ENCODE measurements at places on chromosomes 16 and 17.
A peak's percentile ranks its signal among the peaks of the same experiment; 100 is the strongest.

- DNase-seq: no peak
Measured at GRCh38 chr16:5643855-5644531, 546.4 kb upstream of the EEF2KMT start.

DNA sequence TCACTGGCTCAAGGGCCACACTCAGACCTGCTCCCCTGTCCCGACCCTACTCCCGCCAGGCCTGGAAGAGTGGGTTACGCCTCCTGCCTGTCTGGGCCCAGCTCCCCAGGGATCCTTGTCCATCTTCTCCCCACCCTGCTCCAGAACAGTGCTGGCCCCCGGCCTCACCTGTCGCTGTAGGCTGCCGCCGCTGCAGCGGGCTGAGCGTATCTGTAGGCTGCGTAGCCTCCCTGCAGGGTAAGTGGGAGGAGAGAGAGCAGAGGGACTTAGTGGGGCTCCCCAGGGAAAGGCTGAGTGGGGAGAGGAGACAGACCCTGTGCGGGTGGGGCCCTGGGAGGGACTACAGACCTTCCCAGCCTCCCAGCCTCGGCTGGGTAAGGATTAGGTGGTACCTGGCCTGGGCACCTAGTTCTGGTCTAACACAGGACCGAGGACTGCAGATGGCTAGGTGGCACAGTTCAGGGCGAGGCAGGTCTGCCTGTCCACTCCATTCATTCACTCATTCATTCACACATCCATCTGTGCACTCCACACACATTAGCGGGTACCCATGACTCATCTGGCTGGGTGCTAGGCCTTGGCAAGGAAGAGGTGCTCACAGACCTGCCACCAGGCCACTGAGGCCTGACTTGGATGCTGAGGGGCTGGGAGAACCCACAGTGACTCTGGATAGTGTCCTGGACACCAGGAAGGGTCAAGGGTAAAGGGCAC lies 20.9 kb downstream of the ENGASE start:
- DNase-seq: no peak

DNA sequence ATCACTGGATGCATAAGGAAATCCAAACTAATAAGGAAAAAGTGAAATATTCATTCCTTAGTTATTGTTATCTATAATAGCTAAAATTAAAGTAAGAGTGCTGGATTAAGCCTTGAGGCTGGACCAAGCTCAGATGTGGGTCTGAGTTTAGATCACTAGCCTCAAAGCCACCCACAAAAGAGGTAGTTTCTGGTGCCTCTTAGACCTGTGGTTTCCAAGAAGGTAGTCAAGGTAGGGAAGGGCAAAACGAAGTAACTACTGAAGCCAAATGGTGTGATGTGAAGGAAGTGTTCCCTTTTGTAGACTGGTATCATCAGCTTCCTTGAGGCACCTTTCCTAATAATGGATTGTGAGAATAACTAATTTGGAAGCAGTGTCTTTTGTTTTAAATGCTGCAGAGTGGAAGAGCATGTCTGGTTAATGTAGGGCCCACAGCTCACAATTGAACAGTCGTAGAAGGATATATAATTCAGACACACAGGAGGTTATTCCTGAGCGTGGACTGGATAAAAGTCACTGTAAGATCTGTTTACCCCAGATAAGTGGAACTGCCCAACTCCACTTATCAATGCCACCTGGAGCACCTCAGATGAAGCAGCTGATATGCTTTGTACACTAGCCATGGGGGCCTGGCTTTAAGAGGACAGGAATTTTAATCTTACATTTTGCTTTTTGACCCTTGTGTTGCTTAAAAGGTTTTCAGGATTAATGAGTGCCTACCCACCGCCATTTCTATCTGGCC lies 31.7 kb upstream of the LCMT1 start:
- no peak for DNase-seq

DNA sequence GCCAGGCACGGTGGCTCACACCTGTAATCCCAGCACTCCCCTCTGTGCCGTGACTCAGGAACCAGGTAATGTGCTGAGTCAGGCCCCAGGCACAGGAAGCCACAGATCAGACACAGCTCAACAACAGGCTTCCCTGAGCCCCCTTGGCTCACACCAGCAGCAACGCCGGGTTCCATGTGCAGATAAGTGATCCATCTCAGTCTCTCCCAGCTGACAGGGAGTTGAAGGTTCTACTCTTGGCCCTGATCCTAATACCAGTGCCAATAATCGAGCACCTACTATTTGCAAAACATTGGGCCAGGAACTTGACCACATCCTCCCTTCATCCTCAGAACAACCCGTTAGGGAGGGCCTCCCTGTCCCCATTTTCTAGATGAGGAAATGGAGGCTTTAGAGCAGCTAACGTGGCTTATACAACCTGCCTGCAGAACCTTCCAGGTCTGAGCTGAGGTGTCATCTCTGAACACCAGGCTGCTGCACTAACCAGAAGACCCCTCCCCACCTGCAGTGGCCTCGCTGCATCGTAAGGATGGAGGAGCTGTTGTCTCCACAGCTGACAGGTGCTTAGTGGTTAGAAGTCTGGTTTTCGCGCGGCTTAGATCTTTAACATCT lies 64.8 kb upstream of the AMZ2 start:
- DNase-seq: no peak

GRCh38 chr16:58464047-58464915 lies 35.7 kb upstream of the NDRG4 start:
- no peak for DNase-seq

DNA sequence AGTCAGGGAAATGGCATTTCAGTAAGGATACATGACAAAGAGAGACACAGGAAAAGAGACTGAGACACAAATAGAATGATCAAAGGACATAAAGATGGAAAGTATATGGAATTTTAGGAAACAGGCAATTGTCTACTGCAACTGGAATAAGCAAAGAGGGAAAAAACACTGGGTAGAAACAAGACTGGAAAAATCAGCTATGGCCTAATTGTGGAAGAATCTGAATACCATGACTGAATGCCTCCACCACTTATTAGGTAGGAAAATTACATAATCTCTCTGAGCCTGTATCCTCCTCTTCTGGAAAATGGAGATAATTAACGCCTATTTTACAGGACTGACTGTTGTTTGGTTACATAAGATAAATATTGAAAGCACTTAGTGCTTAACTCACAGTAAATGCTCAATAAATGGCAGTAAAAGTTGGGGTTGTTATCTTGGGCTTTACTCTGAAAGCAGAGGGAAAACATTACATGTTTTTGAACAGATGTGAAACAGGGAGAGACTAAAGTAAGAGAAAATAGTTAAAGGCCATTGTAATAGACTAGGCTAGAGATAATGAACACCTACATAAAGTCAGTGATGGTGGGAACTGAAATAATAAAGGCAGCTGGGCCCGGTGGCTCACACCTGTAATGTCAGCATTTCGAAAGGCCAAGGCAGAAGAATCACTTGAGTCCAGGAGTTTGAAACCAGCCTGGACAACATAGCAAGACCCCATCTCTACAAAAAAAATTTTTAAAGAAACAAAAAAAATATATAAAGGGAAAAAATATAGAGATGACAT lies 63.5 kb upstream of the C17orf78 start:
- DNase-seq: no peak

GRCh38 chr17:81249223-81250040 lies 10.3 kb downstream of the NDUFAF8 start:
- no peak for DNase-seq

DNA sequence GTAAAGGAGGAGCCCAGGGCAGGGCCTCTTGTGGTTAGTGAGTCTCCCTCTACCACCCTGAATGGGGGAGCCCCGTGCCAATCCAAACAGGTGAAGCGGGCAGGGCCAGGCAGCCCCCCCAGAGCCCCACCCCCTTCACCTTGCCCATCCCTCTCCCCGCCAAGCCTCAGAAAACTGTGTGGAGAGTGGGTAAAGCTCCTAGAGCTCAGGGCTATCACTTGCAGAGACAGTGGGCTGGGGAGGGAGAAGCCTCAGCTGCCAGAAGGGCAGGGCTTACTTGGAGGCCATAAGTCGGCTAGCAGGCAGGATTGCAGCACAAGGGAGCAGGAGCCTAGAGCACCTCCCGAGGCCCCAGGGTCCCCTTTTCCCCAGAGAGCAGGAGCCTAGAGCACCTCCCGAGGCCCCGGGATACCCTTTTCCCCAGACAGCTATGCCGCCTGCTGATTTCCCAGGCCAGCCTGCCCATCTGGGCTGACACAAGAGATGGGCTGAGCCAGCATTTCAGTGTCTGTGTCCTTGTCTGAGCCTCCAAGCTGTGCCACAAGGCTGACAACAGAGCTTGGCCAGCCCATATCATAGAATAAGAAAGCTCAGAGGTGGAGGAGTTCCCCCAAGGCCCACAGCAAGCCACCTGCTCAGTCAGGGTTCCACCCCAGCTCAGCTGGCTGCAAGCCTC lies 6.7 kb upstream of the KRT14 start:
- no peak for DNase-seq

GRCh38 chr17:75588596-75589011 lies 1.0 kb downstream of the MYO15B start:
- DNase-seq: no peak

GRCh38 chr16:21301168-21301894 lies 23.2 kb upstream of the CRYM start:
- DNase-seq: peak; percentile 43

DNA sequence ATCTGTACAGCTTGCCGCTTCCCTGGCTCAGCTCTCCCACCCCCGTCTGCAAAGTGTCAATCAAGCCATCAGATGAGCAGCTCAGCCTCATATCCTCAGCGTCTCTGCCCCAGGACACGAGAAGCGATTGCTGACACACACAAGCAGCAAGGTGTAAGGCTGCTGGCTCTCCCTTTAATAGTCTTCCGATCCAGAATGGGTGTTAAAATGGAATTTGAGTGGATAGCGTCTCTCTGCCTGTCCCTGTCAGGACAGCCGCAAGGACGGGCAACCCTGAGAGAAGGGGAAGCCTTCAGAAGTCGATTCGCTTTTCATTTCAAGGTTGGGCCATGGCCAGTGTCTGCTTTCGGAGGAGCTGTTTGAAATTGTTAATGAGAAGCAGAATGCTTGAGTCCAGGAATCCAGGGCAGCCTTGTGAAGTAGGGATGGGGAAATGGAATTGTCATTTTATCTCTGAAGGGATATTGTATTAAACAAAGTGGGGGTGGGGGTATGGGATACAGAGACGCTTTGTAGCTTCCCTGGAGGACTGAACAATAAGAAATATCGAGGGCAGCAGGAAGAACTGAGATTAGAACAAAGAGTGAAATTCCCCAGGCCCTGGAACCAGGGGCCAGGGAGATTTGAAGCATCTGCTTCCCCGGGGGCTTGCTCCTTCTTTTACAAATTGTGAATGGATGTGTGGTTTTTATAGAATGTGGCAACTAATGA lies 4.7 kb upstream of the PIPOX start:
- DNase-seq: no peak

- peak; percentile 37 for DNase-seq
Measured at GRCh38 chr16:21277927-21278706, at the start of gene CRYM. Gene CRYM (minus strand): TSS chr16:21278290. CDS start chr16:21278251, 39 bp downstream.

DNA sequence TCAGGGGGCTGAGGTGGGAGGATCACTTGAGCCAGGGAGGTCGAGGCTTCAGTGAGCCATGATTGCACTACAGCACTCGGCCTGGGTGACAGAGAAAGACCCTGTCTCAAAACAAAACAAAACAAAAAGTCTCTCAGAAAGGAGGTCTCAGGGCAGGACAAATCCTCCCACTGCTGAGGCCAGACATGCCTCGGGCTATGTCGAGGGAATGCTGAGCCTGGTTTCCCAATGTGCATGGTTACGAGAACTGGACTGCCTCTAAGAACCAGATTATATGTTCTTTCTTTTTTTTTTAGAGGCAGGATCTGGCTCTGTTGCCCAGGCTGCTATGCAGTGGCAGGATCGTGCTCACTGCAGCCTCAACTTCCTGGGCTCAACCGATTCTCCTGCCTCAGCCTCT lies 27.6 kb downstream of the TRAP1 start:
- no peak for DNase-seq

DNA sequence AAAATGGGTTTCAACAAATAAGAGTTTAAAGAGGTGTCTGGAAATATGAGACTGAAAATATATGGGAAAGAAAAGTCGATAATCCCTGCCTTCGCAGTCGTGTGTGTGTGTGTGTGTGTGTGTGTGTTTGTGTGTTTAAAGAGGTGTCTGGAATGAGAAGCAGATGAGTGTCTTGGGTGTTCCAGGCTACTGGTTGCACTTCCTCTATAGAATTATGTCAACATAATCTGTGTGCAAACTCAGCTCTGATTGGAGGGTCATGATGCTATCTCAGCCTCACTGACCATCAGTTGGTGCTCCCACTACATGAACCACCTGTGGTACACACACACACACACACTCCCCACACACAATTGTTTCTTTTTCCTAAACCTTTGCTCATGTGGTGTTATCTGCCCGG lies 347.3 kb downstream of the NPIPA8 start:
- no peak for DNase-seq

DNA sequence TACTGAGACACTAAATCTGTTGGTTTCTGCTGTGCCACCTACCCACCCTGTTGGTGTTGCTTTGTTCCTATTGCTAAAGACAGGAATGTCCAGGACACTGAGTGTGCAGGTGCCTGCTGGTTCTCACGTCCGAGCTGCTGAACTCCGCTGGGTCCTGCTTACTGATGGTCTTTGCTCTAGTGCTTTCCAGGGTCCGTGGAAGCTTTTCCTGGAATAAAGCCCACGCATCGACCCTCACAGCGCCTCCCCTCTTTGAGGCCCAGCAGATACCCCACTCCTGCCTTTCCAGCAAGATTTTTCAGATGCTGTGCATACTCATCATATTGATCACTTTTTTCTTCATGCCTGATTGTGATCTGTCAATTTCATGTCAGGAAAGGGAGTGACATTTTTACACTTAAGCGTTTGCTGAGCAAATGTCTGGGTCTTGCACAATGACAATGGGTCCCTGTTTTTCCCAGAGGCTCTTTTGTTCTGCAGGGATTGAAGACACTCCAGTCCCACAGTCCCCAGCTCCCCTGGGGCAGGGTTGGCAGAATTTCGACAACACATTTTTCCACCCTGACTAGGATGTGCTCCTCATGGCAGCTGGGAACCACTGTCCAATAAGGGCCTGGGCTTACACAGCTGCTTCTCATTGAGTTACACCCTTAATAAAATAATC lies 14.6 kb downstream of the STH start:
- DNase-seq: no peak

DNA sequence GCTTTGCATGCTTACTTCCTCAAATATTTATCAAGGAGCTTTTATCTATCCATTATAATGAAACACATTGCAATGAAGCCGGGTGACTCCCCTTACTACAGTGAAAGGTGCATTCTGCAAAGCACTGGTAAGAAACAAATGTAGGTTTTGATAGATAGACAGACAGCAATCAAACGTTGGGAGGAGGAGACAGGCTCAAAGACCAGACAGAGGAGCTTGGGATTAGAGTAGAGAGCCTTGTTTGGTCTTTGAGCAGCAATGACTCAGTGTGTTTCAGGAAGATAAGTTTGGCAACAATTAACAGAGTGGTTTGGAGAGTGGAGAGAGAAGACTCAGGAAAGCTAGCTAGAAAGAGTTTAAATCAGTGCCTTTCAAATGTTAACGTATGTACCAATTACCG lies 68.8 kb downstream of the ZNF18 start:
- DNase-seq: no peak

DNA sequence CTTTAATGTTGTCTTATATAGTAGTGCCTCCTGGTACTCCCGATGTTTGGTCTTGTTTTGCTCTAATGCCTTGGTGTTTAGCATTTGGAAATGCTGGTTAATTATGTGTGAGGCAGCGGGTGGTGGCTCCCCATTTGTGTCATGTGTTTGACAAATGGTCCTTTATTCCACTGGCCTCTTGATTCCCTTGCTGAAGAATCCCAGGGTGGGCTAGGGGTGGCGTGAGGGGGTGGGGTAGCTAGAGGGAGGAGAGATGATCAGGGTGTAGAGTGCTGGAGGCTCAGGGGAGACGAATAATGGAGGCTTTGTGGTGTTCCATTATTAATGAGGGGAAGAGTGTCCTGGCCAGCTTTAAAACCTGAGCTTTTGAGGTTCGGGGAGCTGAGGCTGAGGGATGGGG lies 5.4 kb downstream of the DYNLL2 start:
- DNase-seq: no peak
